ENCODE measurements at places on chromosomes 7 and 10.

- DNase-seq, result no peak
Measured at GRCh38 chr10:21364196-21365114, 161.0 kb downstream of the SKIDA1 start.

- DNase-seq, result no peak
Measured at GRCh38 chr7:20911081-20911480, 124.4 kb upstream of the SP8 start.

- DNase-seq, result no peak
Measured at GRCh38 chr7:44972562-44972961, 6.3 kb downstream of the MYO1G start.

- DNase-seq, result no peak
Measured at GRCh38 chr7:132149436-132150304, 426.6 kb downstream of the PLXNA4 start.

GRCh38 chr7:90409667-90410066, 6.4 kb downstream of the CLDN12 start:
- DNase-seq, result no peak

GRCh38 chr10:99329554-99330346, 594 bp downstream of the CNNM1 start:
- no peak for DNase-seq

- DNase-seq, result no peak
Measured at GRCh38 chr7:110675383-110676103, 415.4 kb upstream of the LRRN3 start.

- no peak for DNase-seq
Measured at GRCh38 chr10:79488336-79488735, 24.0 kb upstream of the EIF5AL1 start.

GRCh38 chr10:48243487-48243886, 31.0 kb downstream of the FRMPD2 start:
- DNase-seq, result no peak

GRCh38 chr7:109745677-109746410, 1176.2 kb downstream of the DNAJB9 start:
- no peak for DNase-seq

GRCh38 chr7:128036226-128036940, 5.1 kb upstream of the LRRC4 start:
- no peak for DNase-seq

DNA sequence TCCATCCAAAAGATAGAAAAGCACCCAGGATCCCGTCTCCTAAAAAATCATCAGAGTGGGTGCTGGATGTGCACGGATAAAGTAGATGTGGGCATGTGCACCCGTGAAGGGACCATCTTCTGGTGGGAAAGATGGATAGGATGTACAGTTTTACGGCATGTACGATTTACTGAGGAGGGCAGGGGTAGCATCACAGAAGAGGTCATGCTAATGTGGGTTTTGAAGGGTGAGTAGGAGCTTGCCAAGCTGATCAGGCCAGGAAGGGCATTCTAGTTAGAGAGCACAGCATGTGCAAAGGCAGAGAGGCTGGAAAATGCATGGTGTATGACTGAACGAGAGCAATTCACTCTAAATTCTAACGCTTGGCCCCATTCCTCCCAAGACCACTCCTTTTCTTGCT, 7.8 kb upstream of the CRHR2 start:
- no peak for DNase-seq

DNA sequence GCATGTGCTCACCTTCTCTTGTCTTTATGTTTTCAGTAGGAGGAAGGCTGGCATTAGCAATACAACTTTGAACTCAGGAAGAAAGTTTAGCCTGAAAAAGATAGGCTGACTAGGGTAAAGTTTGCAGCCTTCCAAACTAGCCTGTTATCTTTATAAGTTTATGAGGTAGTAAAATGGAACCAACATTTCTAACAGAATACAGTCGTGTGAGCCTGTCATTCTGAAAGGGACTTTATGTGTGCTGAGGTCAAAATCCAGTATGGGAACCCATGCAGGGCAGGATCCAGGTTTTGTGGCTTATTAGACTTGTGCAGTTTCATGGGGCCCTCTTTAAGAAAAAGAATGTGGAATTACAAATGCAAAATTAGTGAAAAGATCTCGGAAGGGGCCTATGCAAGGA, 201.0 kb upstream of the PRPS1L1 start:
- DNase-seq, result no peak

DNA sequence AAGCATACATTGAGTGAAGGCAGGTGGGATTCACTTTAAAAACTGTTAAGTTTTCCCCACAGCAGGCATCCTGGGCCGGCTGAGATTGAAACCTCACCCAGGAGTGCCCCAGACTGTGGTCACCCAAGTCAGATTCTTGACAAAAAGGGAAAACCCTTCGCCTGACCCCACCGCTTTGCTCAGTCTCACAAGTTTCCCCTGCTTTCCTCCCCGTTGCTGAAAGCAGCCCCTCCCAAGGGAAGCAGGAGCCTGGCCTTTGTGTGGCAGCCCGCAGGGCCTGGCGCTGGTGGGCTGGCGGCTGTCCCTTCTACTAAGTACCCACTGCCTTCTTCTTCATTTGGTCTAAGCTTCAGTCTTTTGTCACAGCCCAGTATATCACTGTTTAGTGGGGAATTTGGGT, 16.0 kb downstream of the RNF32 start:
- no peak for DNase-seq

GRCh38 chr7:50466815-50467585, 16.9 kb upstream of the FIGNL1 start:
- no peak for DNase-seq

- DNase-seq, result no peak
Measured at GRCh38 chr7:157584420-157584819, 247.6 kb downstream of the DNAJB6 start.

GRCh38 chr7:2952316-2952715, 91.4 kb downstream of the CARD11 start:
- DNase-seq, result no peak

GRCh38 chr7:105153531-105153930, 139.5 kb downstream of the KMT2E start:
- no peak for DNase-seq

- no peak for DNase-seq
Measured at GRCh38 chr7:17937506-17938120, 2.7 kb downstream of the SNX13 start.

DNA sequence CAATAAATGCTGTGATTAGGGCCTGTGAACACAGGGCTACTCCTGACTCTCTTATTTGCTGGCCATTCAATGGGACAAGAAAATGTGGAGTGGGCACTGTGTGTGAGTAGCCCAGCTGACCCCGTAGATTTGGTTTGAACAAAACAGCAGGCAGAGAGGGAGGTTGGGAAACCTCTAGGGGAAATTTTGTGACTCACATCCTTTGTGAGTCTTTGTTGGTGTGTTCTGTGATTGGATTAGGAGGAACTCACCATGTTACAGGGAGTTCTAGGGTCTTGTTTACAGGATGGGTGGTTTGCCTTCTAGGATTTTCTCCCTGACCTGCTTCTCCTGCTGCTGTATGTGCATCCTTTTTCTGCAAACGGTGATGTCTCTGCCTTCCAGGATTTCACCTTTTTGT, 128.3 kb upstream of the MKI67 start:
- no peak for DNase-seq

- DNase-seq, result no peak
Measured at GRCh38 chr10:43120929-43121314, 17.3 kb upstream of the CSGALNACT2 start.

- no peak for DNase-seq
Measured at GRCh38 chr10:63052083-63052482, 81.0 kb upstream of the NRBF2 start.

- no peak for DNase-seq
Measured at GRCh38 chr7:120089968-120090367, 183.0 kb upstream of the KCND2 start.

DNA sequence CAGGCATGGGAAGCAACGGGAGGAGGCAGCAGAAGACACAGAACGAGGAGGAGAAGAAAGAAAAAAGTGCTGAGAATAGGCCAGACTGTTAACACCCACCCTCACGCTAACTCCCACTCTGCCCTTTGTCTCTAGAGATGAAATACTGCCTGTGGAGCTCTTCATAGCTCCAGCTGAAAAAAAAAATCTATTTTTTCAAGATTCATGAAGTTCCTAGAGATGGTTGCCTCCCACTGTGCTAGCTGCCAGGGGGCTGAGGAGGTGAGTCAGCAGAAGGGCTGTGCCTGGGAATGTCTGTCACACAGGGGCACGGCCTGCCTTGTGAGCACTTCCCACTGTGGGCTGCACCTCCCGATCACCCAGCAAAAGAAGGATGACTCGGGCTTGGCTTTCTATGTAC, 144.5 kb downstream of the RNF216 start:
- no peak for DNase-seq

All from NCI-H1417 treated with DMSO at 0.1 percent for 48 hours (cell line).